Psoas muscle (tissue), 8 donors: ENCODE measurements at places on chromosomes 2 and 18. TPM values are rescaled to one million over a fixed set of nuclear protein-coding genes. Genes with fewer than 3 reads are reported as not detected.

DNA sequence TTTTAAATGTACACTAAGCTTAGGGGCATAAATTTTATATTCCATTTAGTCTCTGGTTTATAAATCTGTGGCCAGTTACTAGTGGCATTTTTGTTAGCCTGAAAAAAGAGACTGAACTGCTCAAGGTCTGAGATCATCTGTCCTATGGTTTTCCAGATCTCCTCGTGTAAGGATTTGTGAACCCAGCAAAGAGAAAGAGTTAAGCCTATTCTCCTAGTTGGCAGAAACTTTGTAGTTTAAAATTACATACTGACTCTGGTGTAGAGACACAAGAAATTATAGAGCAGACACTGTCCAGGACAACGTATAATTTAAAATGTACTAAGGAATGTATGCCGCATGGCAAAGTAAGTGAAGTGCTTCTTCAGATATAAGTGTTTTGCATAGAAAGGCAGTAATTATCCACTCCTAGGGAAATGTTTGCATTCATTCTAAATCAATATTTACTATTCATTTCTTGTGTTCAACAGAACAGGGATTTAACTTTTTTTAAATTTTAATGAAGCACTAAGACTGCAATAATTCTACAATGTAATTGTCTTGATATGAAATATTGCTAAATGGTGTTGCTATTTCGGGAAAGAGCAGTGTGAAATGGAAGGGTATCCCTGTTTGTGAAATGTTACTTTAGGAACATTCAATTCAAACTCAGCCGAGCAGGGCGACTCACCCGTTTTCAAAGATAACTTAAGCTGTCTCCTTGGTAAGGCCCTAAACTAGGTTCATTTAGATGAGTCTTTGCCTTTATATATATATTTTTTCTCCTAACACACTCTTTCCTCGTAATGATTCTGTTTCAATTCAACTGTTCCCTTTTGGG, 508.4 kb upstream of the ZEB2 start:
- DNase-seq, result no peak

- DNase-seq, result no peak
These were observed 96.2 kb downstream of the COPS8 start for GRCh38 chr2:237181844-237182243.

Gene STPG4
- total RNA-seq, result not detected

DNA sequence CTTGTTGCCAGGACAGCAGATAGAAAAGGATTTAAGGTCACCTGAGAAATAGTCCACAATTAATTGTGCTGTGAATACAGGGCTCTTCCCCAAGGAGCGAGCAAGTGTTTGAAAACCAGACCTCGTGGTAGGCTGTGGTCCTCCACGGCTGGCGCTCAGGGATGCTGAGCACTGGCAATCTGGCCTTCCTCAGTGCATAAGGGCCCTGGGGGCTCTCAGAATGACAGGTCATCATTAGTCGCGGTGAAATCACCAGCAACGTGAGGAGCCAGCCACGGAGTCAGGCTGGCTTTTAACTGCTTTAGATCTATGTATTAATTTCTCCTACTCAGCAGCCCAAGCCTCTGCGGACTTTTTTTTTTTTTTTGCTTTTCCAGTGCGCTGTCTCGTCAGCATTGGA, 148.5 kb downstream of the FHOD3 start:
- DNase-seq, result no peak

Gene STON1
- total RNA-seq, result 5.6 TPM
